MV-4-11 (cell line): ENCODE measurements at places on chromosomes 5 and 9.

GRCh38 chr5:75091597-75091996 lies 39.2 kb upstream of the GCNT4 start:
- no peak for DNase-seq

GRCh38 chr5:164204338-164204946 lies 699.0 kb downstream of the MAT2B start:
- no peak for DNase-seq

DNA sequence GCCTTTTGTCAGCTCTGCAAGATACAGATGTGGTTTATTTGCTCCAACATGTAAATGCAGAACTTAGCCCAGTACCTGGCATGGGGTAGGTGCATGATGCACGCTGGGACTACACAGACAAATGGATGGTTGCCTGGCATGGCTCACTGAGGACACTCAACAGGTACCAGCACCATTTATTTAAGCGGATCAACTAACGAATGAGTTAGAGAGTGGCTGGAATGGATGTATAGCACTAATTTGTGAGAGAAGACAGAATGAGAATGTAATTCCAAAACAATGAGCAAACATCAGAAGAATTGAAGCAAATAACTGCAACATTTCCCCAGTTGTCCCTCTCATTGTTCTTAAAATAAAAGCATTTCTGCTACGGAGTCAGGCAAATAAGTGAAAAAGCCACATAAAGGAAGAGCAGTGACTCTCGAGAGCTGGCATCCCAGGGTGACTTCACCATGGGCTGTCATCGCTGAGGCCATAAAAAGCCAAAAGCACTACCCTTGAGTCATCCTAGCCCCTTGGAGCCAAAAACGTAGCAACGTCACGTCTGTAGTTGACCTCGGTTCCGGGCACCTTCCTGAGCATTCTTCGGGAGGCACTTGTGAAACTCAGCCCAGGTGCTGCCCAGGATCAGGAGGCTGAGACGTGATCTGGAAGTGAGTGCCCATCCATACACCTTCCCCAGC lies 290.3 kb downstream of the NSG2 start:
- DNase-seq: no peak

- DNase-seq: no peak
Measured at GRCh38 chr5:93723005-93723404, 18.4 kb downstream of the POU5F2 start.

GRCh38 chr5:142145106-142145900 lies 36.7 kb downstream of the NDFIP1 start:
- peak; percentile 64 for DNase-seq

DNA sequence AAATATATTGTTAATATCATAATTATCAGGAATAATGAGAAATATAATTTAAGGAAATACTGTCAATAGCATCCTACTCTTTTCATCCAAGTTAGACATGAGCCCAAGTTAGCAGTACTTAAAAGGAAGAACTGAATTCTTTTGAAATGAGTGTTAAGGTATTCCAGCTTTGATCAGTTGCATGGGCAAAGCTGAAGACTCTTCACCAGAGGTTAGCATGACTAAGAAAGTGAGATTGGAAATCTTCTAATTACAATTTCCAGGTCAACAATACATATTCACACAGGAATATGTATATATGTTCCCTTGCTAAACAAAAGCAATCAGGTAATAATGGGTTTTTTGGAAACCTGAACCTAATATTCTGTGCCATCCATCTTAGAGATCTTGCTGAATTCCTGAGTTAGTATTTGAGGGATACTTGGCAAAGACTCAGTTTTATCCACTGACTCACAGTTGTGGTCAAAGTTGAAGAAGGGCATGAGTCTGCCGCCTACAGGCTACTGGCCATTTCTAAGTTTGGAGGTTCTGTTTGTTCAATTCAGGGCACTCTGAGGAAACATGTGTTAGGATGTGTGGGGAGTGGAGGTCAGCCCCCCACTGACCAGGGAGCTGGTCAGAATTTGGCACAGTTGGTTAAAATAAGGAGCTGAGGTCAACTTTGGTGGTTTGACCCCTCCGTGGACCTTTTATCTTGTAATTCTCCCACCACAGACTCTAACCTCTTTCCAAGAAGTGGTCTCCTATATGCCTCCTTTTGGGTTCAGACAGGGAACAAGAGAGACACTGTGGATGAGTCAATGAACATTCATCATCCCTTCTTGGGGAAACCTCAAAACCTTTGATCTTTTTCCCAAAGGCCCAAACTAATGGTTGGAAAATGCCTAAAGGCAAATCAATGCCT lies 118.3 kb downstream of the PIK3R1 start:
- peak; percentile 99 for DNase-seq
